Activated naive CD8-positive, alpha-beta T cell treated with anti-CD3 and anti-CD28 coated beads for 36 hours (primary cell): ENCODE measurements at places on chromosomes 2 and 18. TPM values are rescaled to one million over a fixed set of nuclear protein-coding genes. Genes with fewer than 3 reads are reported as not detected.

GRCh38 chr2:84919885-84920580, 14.6 kb downstream of the TMSB10 start:
- H3K4me1 ChIP-seq = peaks cover 51% of the 10 kb centered on the region
- H3K36me3 ChIP-seq = no peaks in the 10 kb centered on the region
- no peaks in the 10 kb centered on the region for H3K27me3 ChIP-seq
- H3K4me3 ChIP-seq = peak overlapping the region; percentile 73
- DNase-seq = peak; percentile 68
- peak overlapping the region; percentile 96 for H3K27ac ChIP-seq

The ALPI gene
- not detected for total RNA-seq

DNA sequence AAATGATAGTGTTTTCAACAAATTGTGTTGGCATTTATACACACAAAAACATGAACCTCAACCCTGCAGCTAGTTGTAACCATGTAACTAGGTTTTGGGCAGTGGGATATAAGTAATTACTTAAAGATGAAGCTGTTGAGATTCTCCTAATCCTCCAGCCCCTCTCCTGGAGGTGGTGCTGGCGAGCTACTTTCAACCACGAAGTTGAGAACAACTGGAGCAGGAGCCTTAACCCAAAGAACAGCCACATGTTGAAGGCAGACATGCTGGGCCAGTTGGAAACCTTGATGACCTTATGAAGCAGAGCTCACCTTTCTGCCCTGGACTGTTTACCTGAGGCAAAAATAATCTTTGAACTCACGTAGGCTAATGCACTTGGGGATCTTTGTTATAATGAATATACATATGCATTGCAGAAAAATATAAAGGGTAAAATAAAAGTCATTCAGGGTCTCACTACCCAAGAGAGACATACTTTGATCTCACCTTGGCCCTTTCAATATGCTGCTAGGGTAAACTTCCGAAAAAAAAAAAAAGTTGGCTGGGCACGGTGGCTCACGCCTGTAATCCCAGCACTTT, 89.6 kb upstream of the NPAS2 start:
- no peak overlapping the region for H3K27ac ChIP-seq
- DNase-seq = peak; percentile 32
- H3K4me3 ChIP-seq = no peak overlapping the region
- H3K4me1 ChIP-seq = no peaks in the 10 kb centered on the region
- H3K36me3 ChIP-seq = peaks cover 2% of the 10 kb centered on the region
- H3K27me3 ChIP-seq = no peaks in the 10 kb centered on the region

DNA sequence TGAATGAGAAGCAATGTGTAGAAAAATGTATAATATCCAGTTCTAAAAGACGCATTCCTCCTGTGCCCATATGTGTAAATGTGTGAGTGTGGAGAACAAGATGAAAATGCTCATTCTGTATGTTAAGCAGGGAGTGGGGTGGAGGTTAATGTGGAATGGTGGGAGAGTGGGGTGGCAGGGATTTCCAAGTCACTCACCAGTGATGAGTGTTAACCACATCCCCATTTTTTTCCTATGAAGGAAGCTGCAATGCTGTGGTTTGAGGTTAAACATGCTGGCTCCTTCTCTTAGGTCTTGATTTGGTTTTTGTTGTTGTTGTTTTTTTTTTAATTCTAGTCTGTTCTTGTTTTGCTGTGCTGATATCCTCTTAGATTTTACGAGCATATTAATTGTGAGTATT, 169.4 kb downstream of the NEDD4L start:
- no peak overlapping the region for H3K4me3 ChIP-seq
- peaks cover 3% of the 10 kb centered on the region for H3K27me3 ChIP-seq
- peaks cover 16% of the 10 kb centered on the region for H3K4me1 ChIP-seq

- H3K4me3 ChIP-seq = no peak overlapping the region
- DNase-seq = no peak
- peaks cover 32% of the 10 kb centered on the region for H3K27me3 ChIP-seq
- H3K4me1 ChIP-seq = peaks cover 3% of the 10 kb centered on the region
- H3K36me3 ChIP-seq = no peaks in the 10 kb centered on the region
- no peak overlapping the region for H3K27ac ChIP-seq
These were observed 94.6 kb upstream of the LGALSL start for GRCh38 chr2:64359171-64359891.

DNA sequence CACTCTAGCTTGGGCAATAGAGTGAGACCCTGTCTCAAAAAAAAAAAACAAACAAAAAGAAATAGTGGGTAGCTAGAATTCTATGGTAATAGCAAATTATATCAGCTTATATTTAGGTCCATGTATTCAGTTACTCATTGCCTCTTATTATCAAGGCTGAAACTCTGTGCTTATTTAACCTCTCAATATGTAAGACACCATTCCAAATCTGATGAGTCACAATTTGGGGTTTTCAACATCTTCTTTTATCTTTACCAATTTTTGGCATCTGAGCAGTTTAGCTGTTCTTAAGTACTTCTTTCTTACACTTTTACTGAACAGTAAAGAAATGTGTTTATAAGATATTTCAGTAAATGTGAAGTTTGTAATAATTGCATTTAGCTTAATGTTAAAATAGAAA, 69.3 kb downstream of the TTC27 start:
- no peaks in the 10 kb centered on the region for H3K27me3 ChIP-seq
- peaks cover 4% of the 10 kb centered on the region for H3K36me3 ChIP-seq
- H3K27ac ChIP-seq = no peak overlapping the region
- DNase-seq = no peak
- H3K4me1 ChIP-seq = no peaks in the 10 kb centered on the region
- no peak overlapping the region for H3K4me3 ChIP-seq

DNA sequence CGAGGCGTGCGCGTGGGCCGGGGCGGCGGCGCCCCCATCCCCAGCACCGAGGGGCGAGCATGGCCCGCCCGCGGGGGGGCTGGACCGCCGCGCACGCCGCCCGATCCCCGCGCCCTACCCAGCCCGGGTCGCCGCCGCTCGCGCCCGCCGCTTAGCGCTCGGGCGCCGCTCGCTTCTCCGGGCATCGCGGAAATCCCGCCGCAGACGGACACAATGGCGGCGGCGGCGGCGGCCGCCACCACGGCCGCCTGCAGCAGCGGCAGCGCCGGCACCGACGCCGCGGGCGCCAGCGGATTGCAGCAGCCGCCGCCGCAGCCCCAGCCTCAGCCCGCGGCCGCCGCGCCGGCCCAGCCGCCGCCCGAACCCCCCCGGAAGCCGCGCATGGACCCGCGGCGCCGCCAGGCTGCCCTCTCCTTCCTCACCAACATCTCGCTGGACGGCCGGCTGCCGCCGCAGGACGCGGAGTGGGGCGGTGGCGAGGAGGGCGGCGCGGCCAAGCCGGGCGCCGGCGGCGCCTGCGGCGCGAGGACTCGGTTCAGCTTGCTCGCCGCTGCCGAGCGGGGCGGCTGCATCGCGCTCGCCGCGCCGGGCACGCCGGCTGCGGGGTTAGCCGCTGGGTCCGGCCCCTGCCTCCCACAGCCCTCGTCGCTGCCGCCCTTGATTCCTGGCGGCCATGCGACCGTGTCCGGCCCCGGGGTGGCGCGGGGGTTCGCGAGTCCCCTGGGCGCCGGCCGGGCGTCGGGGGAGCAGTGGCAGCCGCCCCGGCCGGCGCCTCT, 453 bp downstream of the CABLES1 start:
- peaks cover 6% of the 10 kb centered on the region for H3K36me3 ChIP-seq
- peaks cover 56% of the 10 kb centered on the region for H3K27me3 ChIP-seq
- peak overlapping the region; percentile 18 for H3K4me3 ChIP-seq
- H3K4me1 ChIP-seq = peaks cover 25% of the 10 kb centered on the region

DNA sequence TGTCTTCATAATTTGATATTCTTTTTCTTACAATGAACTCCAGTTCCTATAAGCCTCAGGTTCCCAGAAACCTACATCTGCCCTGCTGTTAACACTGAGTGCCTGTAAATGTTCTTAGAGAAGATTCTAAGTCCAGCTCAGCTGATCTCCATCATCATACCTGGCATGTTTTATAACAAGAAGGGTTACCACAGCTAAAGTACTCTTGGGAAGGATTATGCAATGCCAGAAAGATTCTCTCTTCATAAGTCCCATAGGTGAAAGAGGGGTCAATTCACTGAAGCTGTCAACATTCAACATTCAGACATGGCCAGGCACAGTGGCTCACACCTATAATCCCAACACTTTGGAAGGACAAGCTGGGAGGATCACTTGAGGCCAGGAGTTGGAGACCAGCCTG, 31.3 kb upstream of the PTPN4 start:
- H3K4me3 ChIP-seq = no peak overlapping the region
- peaks cover 6% of the 10 kb centered on the region for H3K4me1 ChIP-seq
- H3K27ac ChIP-seq = no peak overlapping the region
- DNase-seq = no peak
- no peaks in the 10 kb centered on the region for H3K27me3 ChIP-seq

GRCh38 chr2:191923652-191923997, 76.7 kb upstream of the CAVIN2 start:
- no peaks in the 10 kb centered on the region for H3K36me3 ChIP-seq
- no peaks in the 10 kb centered on the region for H3K4me1 ChIP-seq
- H3K27me3 ChIP-seq = no peaks in the 10 kb centered on the region
- no peak for DNase-seq

The ARHGAP15 gene
- 45.2 TPM for total RNA-seq

The LRRC30 gene
- not detected for total RNA-seq

The PLCL1 gene
- total RNA-seq = 0.22 TPM

The HRH4 gene
- not detected for total RNA-seq

DNA sequence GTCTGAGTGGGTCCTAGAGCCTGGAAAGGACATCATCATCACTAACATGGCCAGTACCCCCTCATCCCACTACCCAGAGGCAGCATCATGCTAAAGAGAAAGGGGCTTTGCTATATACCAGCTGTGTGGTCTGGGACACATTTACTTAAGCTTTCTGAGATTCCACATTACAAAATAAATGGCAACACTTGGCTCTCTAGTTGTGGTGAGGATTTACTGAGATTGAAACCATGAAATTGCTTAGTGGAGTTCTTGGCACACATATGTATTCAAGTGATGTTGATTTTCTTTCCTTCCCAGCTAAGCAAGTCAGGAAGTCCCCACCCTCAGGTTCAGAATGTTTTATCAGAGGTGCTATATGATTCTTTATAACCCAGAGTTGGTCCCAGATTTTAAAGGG, 362.0 kb downstream of the CLIP4 start:
- no peaks in the 10 kb centered on the region for H3K36me3 ChIP-seq
- no peak overlapping the region for H3K4me3 ChIP-seq

- H3K36me3 ChIP-seq = no peaks in the 10 kb centered on the region
- no peak overlapping the region for H3K4me3 ChIP-seq
- DNase-seq = no peak
- H3K27me3 ChIP-seq = peaks cover 16% of the 10 kb centered on the region
- H3K27ac ChIP-seq = no peak overlapping the region
These were observed 105.0 kb upstream of the ALK start for GRCh38 chr2:30026091-30027055.

DNA sequence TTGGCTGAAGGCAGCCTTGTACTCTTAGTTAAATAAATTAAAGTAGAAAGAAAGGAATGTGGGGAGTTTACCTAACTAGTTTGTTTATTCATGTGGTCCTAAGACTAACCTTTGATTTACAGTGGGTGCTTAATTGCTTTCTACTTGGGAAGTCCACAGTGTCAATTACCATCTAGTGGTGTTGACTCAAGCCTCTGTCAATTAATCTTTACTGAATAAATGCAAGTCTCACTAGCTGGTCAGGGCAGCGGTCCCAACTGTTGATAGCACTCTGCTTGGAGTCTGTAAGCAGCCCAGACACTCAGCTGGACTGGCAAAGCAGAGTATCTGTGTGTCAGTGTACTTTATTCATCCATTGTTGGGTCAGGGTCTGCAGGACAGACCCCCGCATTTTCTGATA, 15.8 kb downstream of the ZNF514 start:
- DNase-seq = no peak
- H3K36me3 ChIP-seq = peaks cover 71% of the 10 kb centered on the region
- H3K27ac ChIP-seq = no peak overlapping the region
- no peaks in the 10 kb centered on the region for H3K27me3 ChIP-seq

The HOXD10 gene
- total RNA-seq = not detected

- peaks cover 22% of the 10 kb centered on the region for H3K4me1 ChIP-seq
- H3K27me3 ChIP-seq = no peaks in the 10 kb centered on the region
- no peak for DNase-seq
- H3K4me3 ChIP-seq = peak overlapping the region; percentile 98
- H3K27ac ChIP-seq = peak overlapping the region; percentile 83
- peaks cover 1% of the 10 kb centered on the region for H3K36me3 ChIP-seq
These were observed 1.2 kb downstream of the SAP130 start for GRCh38 chr2:128026448-128027277.

- H3K27me3 ChIP-seq = no peaks in the 10 kb centered on the region
- no peaks in the 10 kb centered on the region for H3K36me3 ChIP-seq
- no peak overlapping the region for H3K27ac ChIP-seq
- peaks cover 37% of the 10 kb centered on the region for H3K4me1 ChIP-seq
- H3K4me3 ChIP-seq = no peak overlapping the region
These were observed 54.5 kb upstream of the SPP2 start for GRCh38 chr2:233996000-233996399.

DNA sequence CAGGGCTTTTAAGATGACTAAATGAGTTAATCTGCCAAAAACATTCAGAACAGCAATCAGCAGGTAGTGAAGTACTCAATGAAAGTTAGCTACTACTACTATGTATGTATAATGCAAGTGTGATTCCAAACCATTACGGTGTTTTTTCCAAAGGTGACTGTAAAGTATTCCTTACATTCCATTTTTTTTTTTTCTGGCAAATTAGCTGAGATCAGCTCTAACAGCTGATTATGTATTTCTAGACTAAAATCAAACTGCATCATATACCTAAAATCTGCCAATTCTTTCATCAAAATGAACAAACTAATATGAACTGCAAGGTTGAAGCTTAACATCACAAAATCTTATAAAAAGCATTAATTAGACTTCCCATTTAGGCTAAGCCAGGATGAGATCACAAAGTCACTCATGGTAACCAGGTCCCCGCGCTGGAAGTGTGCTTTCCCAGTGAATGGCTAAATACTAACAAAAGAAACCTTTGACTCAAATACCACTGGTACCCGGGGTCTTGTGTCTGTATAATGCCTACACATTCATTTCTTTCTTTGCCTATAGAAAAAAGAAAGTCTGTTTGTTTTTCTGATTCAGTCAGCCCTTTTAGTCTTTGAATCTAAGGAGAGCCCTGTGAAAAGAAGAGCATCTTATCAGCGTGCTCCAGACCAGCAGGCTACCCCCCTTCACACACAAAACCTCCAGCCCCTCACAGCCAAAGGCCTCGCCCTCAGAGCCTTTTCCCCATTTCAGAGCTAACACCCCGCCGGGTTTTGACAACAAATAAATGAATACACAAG, 88.3 kb downstream of the RBMS1 start:
- H3K4me3 ChIP-seq = peak overlapping the region; percentile 93
- no peak for DNase-seq
- peak overlapping the region; percentile 96 for H3K27ac ChIP-seq
- peaks cover 10% of the 10 kb centered on the region for H3K36me3 ChIP-seq
- peaks cover 79% of the 10 kb centered on the region for H3K4me1 ChIP-seq
- no peaks in the 10 kb centered on the region for H3K27me3 ChIP-seq

DNA sequence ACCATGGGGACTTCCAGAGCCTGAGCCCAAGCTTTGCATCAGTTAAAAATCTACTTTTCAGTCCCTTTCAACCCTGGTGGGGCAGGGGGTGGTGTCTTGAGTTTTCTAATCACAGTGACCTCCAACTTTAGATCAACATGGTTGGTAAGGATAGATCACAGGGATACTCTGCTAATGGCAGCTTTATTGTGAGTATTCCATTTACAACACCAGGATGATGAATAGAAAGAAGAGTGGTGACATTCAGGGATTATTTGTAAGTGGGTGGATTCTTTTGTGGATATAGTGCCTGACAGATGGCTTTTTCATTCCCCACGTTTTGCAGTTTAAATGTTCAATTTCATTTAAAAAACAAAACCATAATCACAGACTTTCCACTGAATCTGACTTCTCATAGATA, 51.3 kb downstream of the ZNF532 start:
- no peak overlapping the region for H3K27ac ChIP-seq
- H3K36me3 ChIP-seq = no peaks in the 10 kb centered on the region
- H3K27me3 ChIP-seq = peaks cover 10% of the 10 kb centered on the region
- H3K4me3 ChIP-seq = no peak overlapping the region
- peaks cover 3% of the 10 kb centered on the region for H3K4me1 ChIP-seq

The ARMC9 gene
- 3.9 TPM for total RNA-seq
